ENCODE measurements at places on chromosomes 5 and 9.
A peak's percentile ranks its signal among the peaks of the same experiment; 100 is the strongest.

GRCh38 chr9:107740088-107740980 is 250.8 kb upstream of the KLF4 start:
- no peak for DNase-seq

DNA sequence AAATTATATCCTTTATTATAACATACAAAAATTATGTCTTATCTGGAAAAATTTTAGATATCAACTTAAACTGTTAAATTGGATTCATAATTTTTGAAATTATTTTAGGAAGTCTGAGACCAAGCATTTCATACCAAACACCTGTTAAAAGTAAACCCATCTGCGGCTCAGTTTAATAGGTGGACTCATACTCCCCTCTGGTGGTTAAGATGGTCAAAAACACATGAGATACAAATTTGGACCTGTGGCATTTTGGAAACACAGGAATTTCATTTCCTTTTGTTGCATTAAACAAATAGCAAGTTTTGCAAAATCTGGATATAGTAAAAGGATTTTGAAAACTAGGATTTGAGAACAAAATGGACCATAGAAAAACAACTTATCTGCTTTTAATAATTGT is 53.7 kb downstream of the RGMB start:
- no peak for DNase-seq

DNA sequence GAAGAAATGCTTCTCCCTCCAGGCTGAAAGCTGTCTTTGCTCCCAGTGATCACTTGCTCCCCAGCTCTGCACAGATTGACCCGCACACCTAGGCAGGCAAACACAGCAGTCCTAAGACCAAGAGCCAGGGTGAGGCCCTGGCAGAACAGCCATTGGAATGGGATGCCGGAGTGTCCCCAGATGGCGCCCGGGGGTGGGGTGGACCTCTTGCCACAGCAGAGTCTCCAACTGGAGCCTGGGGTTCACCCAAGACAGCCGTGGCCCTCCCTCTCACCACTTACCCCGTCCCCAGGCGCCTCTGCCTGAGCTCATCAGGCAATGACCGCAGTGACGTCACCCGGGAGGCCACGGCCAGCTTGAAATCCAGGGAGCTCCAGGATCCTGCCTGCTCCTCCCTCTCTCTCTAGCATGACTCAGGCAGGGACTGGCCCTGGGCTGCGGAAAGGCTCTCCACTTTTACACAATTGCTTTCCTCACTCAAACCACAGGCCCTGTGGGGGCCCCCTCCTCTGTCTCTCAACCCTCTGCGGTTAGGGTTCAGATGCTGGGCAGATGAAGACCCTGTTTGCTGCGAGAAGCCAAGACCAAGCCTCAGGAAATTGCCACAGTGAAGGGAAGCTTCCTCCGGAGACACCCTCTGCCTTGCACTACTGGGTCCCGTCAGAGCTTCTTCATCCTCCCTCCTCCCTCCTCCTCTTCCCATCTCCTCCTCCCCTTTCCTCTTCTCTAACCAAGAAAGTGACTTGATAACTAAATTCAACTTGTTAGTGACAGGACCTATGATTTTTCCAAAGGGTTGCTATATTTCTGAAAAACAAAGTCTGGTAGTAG is 24.3 kb upstream of the PTGES start:
- no peak for DNase-seq

DNA sequence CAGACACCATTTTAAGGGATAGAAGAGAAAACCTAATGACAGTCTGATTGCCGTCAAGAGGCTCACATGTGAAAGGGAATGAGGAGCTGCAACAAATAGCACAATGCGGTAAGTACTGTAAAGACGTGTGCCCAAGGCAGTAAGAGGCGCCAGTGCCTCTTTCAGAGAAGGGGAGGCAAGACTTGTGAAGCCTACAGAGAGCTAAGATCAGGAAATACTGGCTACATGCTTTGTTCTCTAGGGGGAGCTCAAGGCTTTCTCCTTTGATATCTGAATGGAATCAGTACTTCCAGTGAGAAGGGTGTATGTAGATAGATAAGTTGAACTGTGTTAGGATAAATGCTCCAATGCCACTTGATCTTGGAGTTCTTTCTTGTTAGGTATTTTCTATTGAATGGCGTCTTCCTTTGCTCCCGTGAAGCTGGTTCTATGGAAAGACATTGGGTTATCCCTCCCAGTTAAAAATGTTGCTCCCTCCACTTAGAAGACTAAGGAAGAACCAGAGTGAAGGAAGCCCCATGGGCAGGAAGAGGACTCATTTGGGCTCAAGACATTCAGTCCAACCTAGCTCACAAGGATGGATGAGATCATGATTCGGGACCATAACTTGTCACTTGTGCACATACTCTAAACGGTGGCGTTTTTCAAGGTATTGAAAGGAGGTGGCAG is 23.5 kb upstream of the ALDOB start:
- DNase-seq: peak; percentile 34

DNA sequence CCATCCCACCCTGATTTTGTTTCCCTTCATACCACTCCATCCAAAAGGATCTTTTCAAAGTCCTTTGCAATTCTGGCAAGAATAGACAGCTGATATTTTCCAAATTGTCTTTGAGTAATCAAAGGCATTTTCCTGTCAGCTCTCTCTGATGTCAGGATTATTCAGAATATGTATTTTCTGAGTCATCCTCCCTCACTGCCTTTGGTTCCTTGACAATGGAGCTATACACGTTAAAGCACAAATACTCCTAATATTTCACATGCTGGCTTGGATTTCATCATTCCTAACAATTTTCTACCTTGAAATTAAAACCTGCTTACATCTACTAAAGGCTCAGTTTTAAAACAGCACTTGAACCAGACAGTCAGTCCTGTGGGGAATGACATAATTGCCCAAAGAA is 379.4 kb downstream of the GADD45G start:
- no peak for DNase-seq

DNA sequence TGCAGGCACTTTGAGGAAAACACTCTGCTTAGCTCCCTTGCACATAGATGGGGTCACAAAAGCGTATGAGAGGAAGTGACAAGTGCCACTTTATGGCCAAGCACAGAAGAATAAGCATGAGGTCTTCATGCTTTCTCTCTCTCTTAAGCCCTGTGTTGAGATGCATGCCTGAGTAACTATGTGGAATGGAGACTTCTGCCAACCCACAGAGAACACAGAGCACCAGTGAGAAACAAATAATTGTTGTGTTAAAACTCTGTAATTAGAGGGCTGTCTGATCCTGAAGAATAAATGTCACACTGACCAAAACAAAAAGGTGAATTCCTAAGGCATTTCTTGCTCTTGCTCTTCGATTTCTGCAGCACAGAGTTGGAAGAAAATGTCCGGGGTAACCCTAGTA is 488.5 kb downstream of the CTNND2 start:
- no peak for DNase-seq

DNA sequence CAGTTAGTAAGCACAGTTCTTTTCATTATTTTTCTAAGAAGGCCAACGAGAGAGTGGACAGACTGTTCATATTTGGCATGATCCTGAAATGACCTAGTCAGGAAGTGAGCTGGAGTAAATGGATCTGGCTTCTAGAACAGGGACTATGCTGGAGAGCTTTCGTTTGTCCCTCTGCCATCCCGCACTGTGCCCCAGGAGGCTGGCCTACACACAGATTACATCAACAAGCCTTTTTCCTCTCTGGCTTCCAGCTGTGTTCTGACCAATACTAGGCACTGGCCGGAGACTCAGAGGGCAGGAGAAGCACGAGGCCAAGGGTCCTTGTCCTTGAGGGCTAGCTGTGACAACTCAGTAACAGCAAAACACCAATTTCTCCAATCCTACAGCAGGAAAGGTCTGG is 127.8 kb downstream of the MED27 start:
- no peak for DNase-seq

GRCh38 chr5:42886635-42887034 is 74.9 kb upstream of the SELENOP start:
- DNase-seq: no peak

DNA sequence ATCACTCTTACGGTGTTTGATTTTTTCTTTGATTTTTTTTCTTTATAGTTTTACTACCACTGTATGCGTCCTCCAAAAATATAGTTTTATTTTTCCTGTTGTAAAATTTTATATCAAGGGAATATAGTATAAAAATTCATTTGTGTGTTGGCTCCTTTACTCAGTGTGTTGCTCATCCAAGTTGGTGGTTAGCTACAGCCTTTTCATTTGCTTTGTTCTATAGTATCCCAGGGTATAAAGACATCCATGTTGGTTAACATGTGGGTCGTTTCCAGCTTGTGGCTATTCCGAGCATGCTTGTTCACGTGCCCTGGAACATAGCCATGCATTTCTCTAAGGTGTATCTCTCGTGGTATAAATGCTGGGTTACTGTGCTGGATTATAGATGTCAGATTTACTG is 54.8 kb upstream of the DAB2 start:
- DNase-seq: no peak

DNA sequence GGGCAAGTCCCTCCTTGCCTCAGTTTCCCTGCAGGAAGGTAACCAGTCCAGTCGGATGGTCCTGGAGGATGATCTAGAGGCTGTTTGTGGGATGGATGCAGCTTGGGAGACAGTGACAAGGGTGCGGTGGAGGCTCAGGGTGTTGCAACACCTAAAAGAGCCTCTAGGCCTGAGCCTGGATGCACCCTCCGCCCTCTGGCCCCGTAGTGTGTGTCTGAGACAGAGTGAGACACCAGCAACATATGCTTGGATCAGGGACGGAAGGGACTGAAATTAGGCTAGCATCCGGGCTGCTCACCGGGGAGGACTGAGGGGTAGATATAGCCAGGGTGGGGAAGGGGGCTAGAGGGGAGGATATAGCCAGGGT is 1.1 kb downstream of the CRAT start:
- DNase-seq: peak; percentile 35

DNA sequence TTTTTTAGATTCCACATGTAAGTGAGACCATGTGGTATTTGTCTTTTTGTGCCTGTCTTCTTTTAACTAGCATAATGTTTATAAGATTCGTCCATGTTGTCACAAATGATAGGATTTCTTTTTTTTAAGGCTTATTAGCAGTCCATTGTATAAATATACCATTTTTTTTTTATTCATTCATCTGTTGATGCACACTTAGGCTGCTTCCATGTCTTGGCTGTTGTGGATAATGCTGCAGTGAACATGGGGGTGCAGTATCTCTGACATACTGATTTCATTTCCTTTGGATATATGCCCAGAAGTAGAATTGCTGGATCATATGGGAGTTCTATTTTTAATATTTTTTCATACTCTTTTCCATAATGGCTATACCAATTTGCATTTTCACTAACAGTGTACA is 48.7 kb downstream of the KIAA1958 start:
- no peak for DNase-seq

DNA sequence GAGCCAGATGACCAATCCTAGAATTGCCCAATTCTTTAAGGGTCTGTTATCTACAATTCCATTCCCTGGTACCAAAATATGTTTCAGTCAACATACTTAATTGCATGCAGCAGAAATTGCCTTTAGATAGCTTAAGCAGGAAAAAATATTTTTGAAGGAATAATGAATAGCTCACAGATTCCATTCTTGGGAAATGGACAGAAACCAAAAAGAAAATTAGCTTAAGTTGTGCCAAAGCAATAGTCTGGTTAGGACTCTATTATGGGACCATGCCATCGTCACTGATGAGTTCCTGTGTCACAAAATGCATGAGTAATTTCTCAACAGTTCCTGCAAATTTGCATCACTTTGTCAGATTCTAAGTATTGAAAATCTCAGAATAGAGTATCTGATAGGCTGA is 12.3 kb downstream of the ACTBL2 start:
- no peak for DNase-seq

DNA sequence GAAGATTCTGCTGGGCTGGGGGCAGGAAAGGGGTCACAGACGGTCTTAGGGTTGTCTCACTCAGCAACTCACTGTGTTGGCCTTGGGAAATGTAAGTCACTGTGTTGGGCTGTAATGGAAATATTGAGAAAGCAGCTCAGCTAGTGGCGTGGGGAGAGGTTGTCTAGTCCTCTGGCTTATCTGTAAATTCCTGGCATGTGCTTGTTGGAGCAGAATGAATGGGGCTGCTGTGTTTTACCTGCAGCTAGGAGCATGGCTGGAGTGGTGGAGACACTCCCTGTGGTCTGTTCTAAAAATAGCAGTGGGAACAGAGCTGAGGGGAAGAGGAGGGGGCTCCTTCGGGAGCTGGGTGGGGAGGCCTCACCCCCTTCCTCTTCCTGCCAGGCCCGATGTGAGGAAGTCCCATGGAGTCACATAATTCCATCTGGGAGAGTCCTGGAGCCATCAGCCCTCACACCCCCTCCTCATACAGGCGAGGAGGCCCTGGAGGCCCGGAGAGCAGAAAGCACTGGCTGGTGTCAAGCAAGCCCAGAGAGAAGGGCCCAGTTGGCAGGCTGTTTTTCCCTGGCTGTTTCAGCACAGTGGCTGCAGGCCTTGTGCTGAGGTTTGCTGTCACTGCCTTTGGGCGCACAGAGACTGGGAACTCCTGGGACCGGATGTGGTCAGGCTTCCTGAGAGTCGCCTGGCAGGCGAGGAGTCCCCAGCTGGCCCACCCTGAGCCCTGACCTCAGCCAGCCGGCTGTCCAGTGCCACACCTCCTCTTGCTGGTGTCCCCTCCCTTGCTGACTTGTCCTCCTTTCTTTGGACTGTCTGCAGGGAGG is 84.9 kb downstream of the RGS3 start:
- no peak for DNase-seq

DNA sequence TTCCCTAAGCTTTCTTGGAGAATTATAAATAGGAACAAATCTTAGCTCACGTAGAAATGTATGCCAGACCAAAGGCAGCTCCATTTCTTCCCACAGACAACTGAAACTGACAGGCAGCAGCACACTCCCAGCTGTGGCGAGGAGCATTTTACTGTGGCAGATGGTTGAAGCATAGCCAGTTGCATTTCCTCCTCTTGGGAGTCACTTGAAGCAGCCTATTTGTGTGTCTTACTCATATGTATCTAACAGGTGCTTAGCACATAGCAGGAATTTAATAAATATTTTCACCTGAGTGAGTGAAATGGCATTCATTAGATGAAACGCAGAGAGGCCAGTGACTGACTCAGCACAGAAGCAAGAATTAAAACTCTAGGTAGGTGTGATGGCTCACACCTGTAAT is 12.3 kb upstream of the MTMR12 start:
- DNase-seq: no peak

DNA sequence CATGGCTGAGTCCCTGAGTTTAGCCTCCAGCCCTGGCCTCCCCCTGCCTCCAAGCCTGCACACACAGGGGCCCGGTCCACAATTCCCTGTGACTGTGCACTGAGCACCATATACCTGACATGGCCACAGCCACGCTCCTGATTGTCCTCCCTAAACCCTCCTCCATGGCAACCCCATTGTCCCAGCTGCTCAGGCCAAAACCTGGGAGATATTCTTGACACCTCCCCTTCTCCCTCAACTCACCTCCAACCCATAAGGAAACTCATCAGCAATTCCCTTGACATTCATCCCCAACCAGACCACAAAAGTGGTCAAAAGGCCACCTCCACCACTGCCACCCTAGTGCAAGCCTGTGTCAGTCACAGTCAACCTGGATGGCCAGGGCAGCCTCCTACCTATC is 107.5 kb upstream of the MVB12B start:
- no peak for DNase-seq

Measured in WTC11 (cell line).